Neural crest cell (in vitro differentiated cells): ENCODE measurements at places on chromosomes 5 and 9. TPM values are rescaled to one million over a fixed set of nuclear protein-coding genes. Genes with fewer than 3 reads are reported as not detected.

The DEPDC1B gene
- 60.4 and 60.9 TPM in 2 replicates for total RNA-seq

The USP20 gene
- total RNA-seq = 31.1 and 35.9 TPM in 2 replicates

- no peak for DNase-seq
These were observed 26.4 kb downstream of the TNPO1 start for GRCh38 chr5:72842816-72843215.

- no peak for DNase-seq
These were observed 8.0 kb upstream of the GSN start for GRCh38 chr9:121259935-121260334.

DNA sequence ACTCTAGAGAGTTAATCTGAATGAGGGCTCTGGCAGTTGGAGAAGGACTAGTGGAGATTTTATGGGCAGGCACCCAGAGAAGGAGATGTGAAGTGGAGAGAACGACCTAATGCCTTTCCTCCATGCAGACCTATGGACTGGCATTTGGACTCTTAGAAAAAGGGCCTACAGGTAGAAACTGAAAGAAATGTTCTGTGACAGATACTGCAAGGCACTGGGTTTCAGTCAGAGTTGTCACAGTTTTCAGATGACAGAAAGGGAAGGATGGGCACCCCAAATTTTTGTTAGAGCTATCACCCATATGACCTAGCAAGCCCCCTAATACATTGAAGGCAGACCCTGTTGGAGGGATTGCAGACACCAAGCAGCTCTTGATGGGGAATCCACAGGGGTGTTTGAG is 406.8 kb downstream of the CCDC171 start:
- no peak for DNase-seq

DNA sequence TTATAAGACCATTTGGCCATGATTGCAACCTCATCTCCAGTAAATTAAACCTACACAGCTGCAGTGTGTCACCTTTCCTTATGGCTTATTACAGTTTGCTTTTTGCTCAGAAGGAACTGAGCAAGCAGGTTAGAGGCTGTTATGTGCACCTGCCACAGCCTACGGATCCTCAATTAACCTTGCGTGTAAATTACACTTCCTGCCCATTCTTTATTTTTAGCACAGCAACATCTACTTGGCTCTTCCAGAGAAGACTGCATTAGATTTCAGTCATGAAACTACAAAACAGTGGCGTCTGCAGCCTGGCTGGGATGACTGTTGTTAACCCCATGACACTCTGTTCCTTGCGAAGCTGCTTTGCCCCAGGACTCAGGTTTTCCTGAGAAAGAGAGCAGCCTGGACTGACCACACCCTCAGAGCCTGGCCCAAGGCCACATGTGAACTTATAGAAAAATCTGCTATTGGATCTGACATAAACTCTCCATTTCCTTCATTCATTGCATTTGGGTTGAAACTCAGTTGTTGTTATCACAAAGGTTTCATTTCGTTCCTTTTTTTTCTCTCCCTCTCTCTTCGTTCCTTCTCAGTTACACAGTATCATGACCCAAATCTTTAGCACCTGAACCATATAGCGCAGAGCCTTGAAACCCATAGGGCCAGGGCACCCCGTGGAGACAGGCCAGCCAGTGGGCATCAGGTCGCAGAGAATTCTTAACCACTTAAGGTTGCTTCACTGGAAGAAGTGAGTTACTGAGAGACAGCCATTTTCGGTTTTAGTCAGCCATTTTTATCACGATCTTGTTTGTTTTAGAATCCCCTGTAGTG is 138.6 kb downstream of the PALM2AKAP2 start:
- no peak for DNase-seq

The PDE6A gene
- not detected in 2 replicates for total RNA-seq

The PDE8B gene
- 0.44 and 1.1 TPM in 2 replicates for total RNA-seq

The MEIKIN gene
- total RNA-seq = not detected in 2 replicates

The ARID3C gene
- total RNA-seq = 0.68 TPM in 1 of 2 replicates, not detected in the other

DNA sequence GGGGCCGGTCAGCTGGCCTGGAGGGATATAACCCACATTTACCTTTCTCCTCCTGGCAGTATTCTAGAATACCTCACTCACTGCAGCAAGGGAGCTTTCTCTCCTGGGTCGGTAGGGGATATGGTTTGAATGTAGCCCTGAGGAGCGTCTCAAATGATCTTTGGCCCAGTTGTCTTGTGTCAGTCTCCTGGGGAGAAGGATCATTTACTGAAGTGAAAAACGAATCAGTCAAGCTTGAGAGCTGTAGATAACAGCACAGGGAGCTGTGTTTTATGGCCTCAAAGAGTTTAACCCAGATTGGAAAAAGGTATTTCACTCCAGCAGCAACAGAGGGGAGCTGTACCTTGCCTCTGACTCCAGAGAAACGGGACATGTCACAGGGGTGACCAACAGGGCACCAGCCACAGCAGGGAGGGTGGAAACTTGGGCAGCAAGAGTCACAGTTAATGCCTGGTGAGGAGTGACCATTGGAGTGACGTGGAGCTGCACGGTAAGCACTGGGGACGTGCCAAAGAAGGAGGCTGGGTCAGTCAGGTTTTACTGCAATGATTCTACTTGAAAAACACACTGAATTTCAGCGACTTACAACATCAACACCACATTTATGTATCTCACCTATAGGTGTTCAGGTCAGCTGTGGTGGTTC is 29.8 kb upstream of the ZFR start:
- DNase-seq = no peak

DNA sequence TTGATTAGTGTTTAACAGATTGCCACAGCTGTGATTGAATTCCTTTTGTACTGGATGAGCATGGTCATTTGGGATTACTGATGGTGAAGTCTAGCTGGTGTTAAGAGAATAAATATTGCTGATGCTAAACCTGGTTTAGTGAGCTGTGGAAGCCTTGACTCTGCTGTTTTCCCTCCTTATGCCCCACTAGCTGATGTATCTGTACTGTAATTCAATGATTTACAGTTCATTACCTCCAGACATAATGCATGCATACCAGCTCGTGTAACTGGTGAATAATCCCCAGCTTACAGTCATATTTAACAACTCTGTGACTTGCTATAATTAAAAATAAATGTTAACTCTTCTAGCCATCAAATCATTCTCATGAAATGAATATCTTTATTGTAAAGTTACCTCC is 1.7 kb upstream of the CMYA5 start:
- DNase-seq = no peak

The BRINP1 gene
- total RNA-seq = 0.86 and 0.96 TPM in 2 replicates

The PKD2L2 gene
- total RNA-seq = not detected in 2 replicates

The MEGF10 gene
- 90.2 and 96.1 TPM in 2 replicates for total RNA-seq

- no peak for DNase-seq
These were observed 44.9 kb downstream of the SLC6A3 start for GRCh38 chr5:1400211-1400855.

DNA sequence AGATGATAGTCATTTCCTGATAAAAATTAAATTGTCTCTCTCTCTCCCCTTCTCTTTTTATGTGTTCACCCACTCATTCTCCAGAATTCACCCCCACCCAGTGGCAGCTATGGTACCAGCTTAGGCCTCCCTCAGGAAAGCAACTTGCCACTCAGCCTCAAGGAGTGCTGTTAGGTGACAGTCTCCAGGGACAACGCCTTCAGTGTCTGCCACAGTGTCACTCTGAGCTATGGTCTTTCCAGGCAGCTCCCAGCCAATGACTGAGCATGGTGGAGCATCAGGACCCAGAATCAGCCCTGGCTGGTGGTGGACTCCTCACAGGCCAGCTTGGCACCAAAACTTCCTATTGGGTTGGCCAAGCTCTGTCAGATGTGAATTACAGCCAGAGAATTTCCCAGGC is 140.9 kb upstream of the PIK3R1 start:
- DNase-seq = no peak

GRCh38 chr9:35666045-35666444 is 1.1 kb upstream of the ARHGEF39 start:
- no peak for DNase-seq

The NTNG2 gene
- total RNA-seq = 2.4 and 3.6 TPM in 2 replicates

The IL4 gene
- total RNA-seq = not detected in 2 replicates

DNA sequence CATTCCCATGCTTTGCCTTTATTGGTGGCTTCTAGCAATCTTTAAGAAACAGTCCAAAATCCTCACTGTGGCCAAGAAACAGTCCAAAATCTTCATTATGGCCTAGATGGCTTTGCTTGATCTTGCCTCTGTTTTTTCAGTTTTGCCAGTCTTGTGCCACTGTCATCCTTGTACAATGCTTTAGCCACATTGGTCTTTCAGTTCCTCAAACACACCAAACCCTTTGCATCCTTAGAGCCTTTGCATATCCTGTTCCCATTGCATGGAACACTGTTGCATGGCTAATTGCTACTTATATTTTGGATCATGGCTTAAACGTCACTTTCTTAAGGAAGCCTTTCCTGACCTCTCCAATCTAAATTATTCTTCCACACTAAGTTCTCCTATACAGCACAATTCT is 22.1 kb downstream of the MRRF start:
- DNase-seq = no peak

DNA sequence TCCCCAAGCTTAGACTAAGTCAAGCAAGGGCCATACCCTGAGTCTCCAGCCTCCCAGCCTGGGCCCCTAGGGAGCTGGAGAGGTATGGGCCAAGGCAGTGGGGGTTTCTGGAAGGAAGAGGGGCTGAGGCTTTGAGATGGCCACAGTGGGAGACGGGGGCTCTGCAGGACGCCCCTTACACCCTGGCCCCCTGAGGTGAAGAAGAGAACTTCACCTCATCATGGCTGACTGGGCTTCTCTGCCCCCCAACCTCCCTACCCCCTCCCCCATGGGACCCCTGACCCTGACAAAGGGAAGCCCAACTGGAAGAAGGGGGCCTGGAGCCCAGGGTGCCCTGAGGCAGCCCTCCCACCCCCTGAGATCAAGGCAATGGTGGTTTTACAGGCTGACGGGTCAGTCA is 25.8 kb downstream of the PCDH1 start:
- DNase-seq = no peak

GRCh38 chr5:2191972-2192371 is 309.2 kb upstream of the IRX4 start:
- no peak for DNase-seq

DNA sequence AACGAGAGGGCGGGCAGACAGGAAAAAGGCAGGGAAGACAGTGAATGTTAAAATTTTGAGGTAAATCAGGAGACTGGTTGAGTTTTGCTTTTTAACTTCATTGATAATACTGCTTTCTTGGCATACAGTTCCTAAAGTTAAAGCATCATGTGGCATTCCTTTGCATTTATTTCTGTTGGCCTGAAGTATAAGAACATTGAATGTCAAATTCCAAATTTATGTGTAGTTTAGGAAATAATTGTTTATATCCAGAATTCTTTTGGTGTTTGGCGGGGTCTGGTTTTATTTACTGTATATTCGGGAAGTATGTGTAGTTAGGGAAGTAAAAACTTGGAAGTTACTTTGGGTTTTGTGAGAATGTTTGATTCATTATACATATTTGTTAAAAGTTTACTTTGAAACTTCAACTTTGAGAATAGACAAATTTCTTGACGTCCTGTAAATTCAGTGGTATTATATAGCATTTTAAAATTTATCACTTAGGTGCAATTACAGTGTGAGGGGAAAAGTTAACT is 83.2 kb downstream of the PTPDC1 start:
- no peak for DNase-seq

The FBXO38 gene
- total RNA-seq = 41.0 and 43.8 TPM in 2 replicates

- no peak for DNase-seq
These were observed 59.3 kb upstream of the RIOK2 start for GRCh38 chr5:97242341-97242740.

The HNRNPAB gene
- total RNA-seq = 464 and 466 TPM in 2 replicates

GRCh38 chr5:144284036-144284435 is 113.4 kb downstream of the KCTD16 start:
- no peak for DNase-seq

GRCh38 chr5:132424167-132424880 is 54.8 kb downstream of the SLC22A5 start:
- no peak for DNase-seq

DNA sequence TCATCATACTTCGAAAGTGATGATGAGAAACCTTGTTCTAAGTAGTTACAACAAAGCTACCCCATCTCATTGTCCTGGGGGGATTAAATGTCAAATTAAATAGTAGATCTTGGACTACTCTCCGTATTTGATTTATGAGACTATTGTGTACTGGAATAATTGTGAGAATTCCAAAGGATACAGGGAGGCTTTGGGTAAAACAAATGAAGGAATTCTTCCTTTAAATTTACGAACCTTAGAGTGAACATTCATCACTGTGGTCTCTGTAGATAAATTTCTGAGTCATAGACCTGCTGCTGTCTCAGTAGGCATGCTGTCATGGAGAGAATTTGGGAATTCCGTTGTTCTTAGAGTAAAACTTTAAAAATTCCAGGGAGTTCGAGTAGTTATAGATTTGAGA is 836.2 kb downstream of the DNAH5 start:
- no peak for DNase-seq

The DIPK1B gene
- 46.3 and 49.2 TPM in 2 replicates for total RNA-seq

DNA sequence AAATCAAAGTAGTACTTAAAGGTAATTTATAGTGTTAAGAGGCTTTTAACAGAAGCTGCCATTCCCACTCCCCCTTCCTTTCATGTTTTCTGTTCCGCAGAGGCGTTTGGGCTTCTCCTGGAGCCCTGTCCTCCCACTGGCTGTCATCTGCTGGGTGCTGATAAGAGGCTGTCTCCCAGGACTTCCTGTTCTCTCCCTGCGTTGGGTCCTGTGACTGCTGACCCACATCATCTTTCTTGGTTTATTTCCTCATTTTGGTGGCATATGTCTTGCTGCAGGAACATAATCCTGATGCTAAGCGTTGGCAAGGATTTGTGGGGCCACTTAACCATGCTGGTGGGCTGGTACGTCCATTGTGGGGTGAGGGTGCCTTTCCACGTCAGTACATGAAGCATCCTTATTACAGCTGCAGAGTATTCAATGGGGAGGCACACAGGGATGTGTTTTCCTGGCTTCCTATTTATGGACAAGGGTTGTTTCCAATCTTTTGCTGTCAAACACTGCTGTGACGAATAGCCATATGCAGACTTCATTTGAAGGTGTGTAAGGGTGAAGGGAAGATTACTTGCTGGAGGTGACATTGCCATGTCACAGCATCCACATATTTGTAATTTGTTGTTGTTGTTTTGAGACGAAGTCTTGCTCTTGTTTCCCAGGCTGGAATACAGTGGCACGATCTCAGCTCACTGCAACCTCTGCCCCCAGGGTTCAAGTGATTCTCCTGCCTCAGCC is 22.3 kb upstream of the RNF130 start:
- no peak for DNase-seq

GRCh38 chr9:18237776-18238175 is 236.2 kb upstream of the ADAMTSL1 start:
- DNase-seq = no peak

The HTR4 gene
- not detected in 2 replicates for total RNA-seq

The LPAR1 gene
- total RNA-seq = 10.2 and 11.3 TPM in 2 replicates

GRCh38 chr9:4489562-4489918 is 728 bp upstream of the SLC1A1 start:
- DNase-seq = no peak

- DNase-seq = no peak
These were observed 95.5 kb downstream of the GHR start for GRCh38 chr5:42518595-42519221.

The CCDC171 gene
- total RNA-seq = 6.1 and 7.2 TPM in 2 replicates

The PCDHGC4 gene
- total RNA-seq = 14.8 and 15.9 TPM in 2 replicates

The CCDC192 gene
- total RNA-seq = 0.71 and 1.3 TPM in 2 replicates

The ADAMTSL1 gene
- total RNA-seq = 2.3 and 2.5 TPM in 2 replicates

The PPP3R2 gene
- total RNA-seq = not detected in 2 replicates

DNA sequence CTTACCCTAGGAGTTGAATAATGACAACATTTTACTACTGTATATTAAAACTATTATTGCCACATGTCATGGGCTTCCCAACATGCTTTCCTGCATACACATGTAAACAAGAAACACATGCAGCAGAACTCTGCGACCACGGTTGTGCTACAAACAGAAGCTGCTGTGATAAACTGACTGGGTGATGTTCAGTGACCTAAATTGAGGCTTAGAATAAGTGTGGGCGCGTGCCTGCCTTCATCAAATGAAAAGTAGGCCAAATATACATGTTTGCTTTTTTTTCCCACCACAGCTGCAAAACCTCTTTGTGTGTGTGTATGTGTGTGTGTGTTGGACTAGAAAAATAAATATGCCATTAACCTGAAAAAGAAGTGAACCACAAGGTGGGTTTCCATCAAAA is 1202.1 kb downstream of the PTPRD start:
- no peak for DNase-seq
